ENCODE measurements at places on chromosomes 1 and 21.

- DNase-seq, result no peak
These were observed 33.9 kb downstream of the TRIM62 start for GRCh38 chr1:33147997-33148314.

DNA sequence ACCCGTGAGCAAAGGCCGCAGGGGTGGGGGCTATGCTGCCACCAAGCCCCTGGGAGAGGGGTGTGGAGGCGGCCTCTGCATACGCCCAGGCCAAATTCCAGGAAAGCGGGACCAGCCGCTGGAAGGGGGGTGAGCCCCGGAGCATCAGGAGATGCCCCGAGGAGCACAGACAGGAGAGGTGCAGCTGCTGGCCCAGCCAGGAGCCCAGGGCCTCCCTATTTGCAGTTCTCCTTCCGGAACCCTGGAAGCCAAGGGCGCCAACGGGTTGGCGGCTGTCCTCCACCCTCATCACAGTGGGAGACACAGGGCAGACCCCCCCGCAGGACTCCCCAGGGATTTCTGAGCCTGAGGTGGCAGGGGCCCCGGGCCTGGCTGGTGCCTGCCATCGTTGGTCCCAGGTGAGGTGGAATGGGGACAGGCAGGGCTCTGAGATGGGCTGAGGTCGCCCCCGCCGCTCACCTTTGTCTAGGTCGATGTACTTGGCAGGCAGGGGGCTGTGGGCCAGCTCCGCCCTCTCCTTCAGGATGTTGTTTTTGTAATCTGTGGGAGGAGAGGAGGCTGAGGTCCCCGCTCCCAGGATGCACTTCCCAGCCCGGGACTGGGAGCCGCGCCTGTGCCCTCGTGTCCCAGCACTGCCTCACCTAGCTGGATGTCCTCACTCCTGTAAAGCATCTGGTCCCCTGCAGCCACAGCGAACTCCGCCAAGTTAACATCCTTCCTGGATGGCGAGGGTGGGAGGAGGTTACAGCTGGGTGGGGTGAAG is 4.4 kb upstream of the DVL1 start:
- DNase-seq, result no peak

- DNase-seq, result no peak
These were observed 2.7 kb downstream of the HNRNPU start for GRCh38 chr1:244861683-244862082.

- no peak for DNase-seq
These were observed 9.3 kb downstream of the RAVER2 start for GRCh38 chr1:64754173-64754572.

- DNase-seq, result no peak
These were observed 2011.2 kb downstream of the NCAM2 start for GRCh38 chr21:23009360-23009759.

- no peak for DNase-seq
These were observed 203.5 kb upstream of the TMEM51 start for GRCh38 chr1:14949836-14950713.
